ENCODE measurements at places on chromosomes 11 and 22. TPM values are rescaled to one million over a fixed set of nuclear protein-coding genes. Genes with fewer than 3 reads are reported as not detected.

GRCh38 chr11:13920756-13921155 is 41.8 kb upstream of the SPON1 start:
- DNase-seq, result no peak
- H3K27ac ChIP-seq, result no peak overlapping the region
- no peaks in the 10 kb centered on the region for H3K27me3 ChIP-seq
- no peaks in the 10 kb centered on the region for H3K36me3 ChIP-seq
- H3K4me3 ChIP-seq, result no peak overlapping the region

DNA sequence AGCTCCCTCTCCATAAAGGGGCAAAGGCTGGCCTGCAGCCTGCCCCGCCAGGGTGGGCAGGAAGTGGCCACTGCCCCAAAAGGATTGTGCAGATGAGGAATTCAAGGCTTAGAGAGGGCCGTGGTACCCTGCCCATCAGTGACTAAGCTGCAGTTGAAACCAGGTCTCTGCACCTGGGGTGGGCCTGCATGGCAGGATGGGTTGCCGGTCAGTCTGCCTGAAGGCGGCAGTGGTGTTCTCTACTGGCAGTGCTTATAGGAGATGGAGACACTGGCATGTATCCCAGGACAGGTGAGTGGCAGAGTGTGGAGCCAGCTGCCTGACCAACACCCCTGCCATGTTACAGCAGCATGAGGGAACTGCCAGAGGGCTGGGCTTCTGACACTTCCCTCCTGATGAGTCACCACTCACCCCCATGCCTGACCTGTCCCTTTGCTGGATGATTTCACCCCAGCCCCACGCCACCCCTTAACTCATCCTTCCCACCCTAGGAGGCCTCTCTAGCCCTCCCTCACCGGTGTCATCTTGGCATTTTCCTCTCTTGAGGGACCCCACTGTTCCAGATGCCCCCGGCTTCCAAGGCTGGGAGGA is 70.2 kb upstream of the LMO1 start:
- peaks cover 7% of the 10 kb centered on the region for H3K27me3 ChIP-seq
- no peak overlapping the region for H3K27ac ChIP-seq
- peak; percentile 90 for DNase-seq
- H3K4me1 ChIP-seq, result peaks cover 3% of the 10 kb centered on the region
- H3K36me3 ChIP-seq, result no peaks in the 10 kb centered on the region

DNA sequence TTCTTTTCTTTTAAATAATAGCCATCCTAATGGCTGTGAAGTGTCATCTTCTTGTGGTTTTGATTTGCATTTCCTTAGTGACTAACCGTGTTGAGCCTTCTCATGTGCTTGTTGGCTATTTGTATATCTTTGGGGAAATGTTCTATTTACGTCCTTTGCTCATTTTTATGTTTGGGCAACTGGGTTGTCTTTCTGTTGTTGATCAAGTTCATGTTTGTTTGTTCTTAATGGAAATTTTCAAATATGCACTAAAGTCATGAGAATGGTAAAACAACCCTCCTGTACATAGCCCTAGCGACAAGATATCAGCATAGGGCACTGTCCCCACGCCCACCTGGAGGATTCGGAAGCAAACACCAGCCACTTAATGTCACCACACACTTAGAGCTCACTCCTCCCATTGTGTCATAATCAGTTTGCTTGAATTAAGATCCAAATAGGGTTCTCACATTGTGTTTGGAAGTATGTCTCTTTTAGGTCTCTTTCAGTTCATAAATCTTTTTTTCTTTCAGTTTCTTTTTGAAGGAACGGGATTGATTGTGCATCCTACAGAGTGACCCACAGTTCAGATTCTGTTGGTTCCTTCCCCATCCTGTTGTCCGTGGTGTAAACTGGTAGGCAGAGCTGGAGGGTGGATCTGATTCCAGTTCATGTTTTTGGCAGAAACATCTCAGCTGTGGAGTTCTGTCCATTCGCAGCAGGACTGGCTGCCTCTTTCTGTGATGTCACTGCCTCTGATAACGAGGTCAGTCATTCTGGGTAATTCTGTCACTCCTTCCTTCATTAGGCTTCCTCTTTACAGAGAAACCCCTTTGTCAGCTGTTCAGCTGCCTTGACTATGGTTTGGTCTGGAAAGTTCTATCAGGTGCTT is 26.4 kb upstream of the ADORA2A start:
- H3K4me1 ChIP-seq, result peaks cover 26% of the 10 kb centered on the region
- peak overlapping the region; percentile 7 for H3K27ac ChIP-seq
- no peak overlapping the region for H3K4me3 ChIP-seq
- peak; percentile 11 for DNase-seq
- peaks cover 35% of the 10 kb centered on the region for H3K36me3 ChIP-seq

DNA sequence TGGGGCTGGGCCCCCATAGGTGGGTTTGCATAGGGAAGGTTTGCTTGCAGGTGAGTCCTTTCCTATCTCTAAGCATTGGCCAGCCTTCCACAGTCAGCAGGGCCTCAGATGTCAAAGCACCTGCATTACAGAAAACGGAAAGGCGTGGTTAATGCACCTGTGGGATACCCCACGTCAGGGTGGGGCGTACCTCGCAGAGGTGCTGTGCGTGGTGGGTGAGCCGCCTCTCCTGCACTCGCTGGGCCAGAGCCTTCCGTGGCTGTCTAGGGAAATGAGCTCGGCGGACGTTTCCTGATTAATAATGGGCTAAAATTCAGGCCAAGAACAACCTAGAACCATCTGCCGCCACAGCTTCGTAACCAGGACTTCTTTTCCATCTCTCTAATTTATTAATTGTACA is 32.3 kb downstream of the ST14 start:
- H3K27me3 ChIP-seq, result peaks cover 7% of the 10 kb centered on the region
- no peak overlapping the region for H3K4me3 ChIP-seq
- no peak overlapping the region for H3K27ac ChIP-seq
- DNase-seq, result peak; percentile 38
- H3K4me1 ChIP-seq, result no peaks in the 10 kb centered on the region

DNA sequence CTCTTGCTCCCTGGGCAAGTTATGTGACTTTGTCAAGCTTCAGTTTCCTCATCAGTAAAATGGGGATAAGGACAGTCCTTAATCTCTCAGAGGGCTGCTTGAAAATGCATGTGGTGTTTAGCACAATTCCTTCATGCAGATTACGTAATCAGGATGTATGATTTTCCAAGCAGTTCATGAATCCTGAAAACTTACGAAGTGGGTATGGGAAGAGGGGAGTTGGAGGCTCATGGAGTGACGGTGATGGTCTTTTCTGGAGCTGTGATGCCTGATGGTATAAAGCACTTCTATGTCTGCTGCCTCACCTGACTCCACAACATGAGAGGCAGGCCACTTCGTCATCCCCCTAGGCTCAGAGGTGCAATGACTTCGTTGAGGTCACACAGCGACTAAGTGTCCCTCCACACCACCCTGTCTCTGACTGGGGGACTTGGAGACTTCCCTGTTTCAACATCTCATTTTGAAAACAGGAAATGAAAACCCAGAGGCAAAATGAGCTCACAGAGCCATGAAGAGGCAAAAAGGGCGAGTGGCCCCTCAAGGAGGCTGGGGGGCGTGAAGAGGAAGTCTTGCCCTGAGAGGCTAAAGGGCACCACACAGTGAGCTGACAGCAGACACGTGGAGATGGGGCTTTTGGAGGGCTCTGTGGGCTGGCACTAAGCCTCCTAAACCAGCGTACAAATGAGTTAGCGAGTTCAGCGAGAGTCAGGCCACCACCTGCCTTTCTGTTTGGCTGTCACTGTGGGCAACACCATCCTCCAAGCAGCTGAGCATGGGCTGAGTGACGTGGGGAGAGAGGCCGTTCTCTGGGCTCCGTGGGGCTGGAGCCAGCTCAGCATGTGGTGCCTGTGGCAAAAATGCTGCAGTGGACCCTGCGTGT is 10.1 kb downstream of the MCM5 start:
- peak; percentile 61 for DNase-seq
- H3K4me1 ChIP-seq, result no peaks in the 10 kb centered on the region
- H3K36me3 ChIP-seq, result peaks cover 29% of the 10 kb centered on the region
- H3K27ac ChIP-seq, result no peak overlapping the region
- no peak overlapping the region for H3K4me3 ChIP-seq
- no peaks in the 10 kb centered on the region for H3K27me3 ChIP-seq

GRCh38 chr11:112651386-112651785 is 309.8 kb upstream of the NCAM1 start:
- no peak for DNase-seq
- H3K36me3 ChIP-seq, result no peaks in the 10 kb centered on the region
- H3K4me3 ChIP-seq, result no peak overlapping the region
- no peak overlapping the region for H3K27ac ChIP-seq
- H3K27me3 ChIP-seq, result no peaks in the 10 kb centered on the region
- H3K4me1 ChIP-seq, result peaks cover 6% of the 10 kb centered on the region

Gene ACTN3
- not detected for total RNA-seq

Gene PYGM
- 0.36 TPM for total RNA-seq

All from osteoblast (primary cell).